ENCODE measurements at places on chromosomes 5 and 9.

- DNase-seq, result no peak
Observed at GRCh38 chr5:11483630-11484029, 420.6 kb downstream of the CTNND2 start.

GRCh38 chr5:67476531-67476930 lies 279.9 kb upstream of the CD180 start:
- DNase-seq, result no peak

DNA sequence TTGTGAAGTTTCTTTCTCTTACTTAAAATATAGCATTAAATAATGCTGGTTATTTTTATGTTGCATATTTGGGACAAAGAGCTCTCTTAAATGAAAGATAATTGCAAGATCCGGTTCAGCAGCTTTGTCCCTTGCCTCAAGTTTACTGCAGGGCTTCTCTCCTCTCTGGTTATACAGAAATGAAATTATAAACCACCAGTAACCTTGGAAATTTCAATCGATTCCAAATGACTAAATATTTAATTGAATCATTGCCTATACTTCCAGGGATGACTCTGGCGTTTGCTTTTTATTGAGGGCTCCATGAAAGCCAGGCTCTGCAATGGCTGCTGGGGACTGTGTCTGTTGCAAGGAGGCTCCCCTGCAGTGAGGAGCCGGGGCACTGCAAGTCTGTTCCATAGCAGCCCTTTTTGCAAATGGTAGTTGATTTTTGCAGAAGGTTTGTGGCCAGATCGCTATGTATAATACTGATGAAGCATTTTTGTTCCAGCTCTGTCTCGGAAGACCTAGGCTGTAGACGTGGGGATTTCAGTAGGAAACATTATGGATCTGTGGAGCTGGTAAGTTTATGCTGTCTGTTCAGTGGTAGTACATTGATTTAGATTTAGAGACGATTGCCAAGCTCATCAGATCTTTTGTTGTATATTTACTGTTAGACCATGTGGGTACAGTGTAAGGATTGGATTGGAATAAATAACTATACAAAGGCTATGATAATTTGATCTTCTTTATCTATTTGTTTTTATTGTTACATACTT lies at the start of gene GARNL3:
Gene GARNL3, plus strand, starts transcription at position 313 of the 758 bp plus-strand sequence. Its CDS starts 104 bp downstream, at position 417.
- no peak for DNase-seq

GRCh38 chr5:9388941-9389674 lies 156.8 kb downstream of the SEMA5A start:
- no peak for DNase-seq

DNA sequence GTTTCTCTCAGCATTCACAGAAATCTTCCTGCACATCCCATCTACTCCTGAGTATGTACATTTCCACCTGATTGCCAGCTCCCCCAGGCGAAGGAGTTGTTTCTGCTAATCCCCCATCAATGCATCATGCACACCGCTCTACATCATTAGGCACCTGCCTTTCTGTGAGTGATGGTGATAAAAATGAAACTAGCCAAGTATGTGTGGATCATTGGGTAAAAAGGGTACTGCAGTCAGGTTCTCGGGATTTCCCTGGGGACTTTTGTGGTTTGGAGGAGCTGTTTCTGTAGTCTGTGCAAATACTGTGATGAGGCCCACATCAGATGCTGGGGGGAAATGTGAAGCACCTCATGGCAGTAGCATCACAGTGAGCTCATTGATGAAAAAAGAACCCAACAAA lies 30.4 kb downstream of the CAMK4 start:
- DNase-seq, result no peak

DNA sequence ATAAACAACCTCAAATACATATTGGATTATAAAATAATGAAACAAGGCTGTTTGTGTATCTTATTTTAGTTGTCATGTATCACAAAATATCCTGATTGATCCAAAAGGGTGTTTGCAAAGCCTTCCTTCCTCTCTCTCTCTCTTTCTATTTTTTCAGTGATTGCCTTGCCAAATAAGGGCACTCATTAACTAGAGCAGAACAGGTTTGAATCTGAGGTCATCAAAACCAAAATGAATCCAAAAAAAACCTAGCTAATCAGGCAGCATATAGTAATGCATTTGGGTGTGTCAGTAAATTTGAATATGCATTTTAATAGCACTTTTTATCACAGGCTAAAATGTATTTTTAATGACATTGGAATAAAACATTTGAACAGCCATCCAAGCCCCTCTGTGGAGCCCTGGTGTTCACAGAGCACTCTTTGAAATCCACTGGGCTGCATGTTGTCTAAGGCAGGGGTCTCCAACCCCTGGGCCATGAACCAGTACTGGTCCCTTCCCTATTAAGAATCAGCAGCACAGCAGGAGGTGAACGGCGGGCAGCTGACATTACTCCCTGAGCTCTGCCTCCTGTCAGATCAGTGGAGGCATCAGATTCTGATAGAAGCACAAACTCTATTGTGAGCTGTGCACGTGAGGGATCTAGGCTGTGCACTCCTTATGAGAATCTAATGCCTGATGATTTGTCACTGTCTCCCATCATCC lies 171.8 kb upstream of the RAI14 start:
- DNase-seq, result no peak

DNA sequence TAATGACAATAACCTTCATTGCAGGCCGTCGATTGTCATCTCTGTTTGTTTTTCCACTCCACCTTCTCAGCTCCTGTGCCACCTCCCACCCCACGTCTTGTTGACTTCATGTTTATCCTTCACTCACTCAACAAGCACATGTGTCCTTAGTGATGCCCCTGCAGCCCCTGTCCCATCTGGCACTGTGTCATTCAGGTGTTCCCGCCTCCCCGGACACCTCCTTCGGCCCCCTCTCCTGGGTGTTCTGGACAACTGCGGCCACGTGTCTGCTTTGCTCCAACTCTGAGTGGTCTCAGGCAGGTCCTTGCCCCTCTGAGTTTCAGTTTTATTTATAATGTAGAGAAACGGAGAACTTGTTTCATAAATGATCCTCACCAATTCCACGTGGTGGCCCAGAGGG lies 91.0 kb upstream of the COL5A1 start:
- DNase-seq, result no peak

GRCh38 chr5:133824661-133825254 lies 143.7 kb downstream of the C5orf15 start:
- no peak for DNase-seq

- DNase-seq, result peak; percentile 36
Observed at GRCh38 chr9:129886226-129887174, 51.2 kb downstream of the USP20 start.

DNA sequence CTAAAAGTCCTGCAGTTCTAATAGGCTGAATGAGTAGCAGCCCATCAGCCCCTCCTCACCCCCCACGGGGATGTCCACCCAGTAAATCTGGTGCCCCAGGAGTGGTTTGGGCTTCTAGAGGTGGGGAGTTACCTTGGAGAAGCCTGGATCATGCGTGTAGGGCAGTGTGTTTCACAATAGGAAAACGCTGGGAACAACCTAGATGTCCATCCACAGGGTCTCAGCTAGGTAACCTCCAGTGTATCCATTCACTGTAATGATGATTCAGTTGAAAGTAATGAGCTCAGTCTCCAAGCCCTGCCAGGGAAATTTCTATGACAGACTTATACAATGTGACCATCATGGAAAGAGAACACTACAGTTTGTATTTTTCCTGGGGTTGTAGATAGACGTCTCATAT lies 51.8 kb downstream of the NDST1 start:
- no peak for DNase-seq

- no peak for DNase-seq
Observed at GRCh38 chr9:137266162-137266527, 11.0 kb downstream of the NELFB start.

GRCh38 chr9:116686693-116687073 lies 422 bp upstream of the TRIM32 start:
- DNase-seq, result no peak

GRCh38 chr9:16720386-16720785 lies 150.1 kb downstream of the BNC2 start:
- no peak for DNase-seq

- no peak for DNase-seq
Observed at GRCh38 chr5:181131514-181131913, 545 bp upstream of the OR2V1 start.

DNA sequence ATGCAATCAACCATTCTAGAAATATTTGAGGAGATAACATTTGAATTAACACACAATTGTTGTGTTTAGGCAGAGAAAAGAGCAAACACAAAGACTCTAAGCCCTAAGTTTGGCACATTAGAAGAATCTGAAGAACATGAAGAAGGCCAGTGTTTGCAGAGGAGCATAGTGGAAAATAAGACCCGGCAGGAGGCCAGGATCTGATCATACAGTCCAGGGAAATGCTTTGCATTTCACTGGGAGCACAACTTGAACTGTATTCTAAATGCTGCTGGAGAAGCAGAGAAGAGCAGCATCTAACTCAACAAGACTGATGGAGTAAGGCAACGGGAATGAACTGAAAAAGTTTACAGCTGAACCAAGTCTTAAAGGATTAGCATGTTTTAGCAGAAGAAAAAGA lies 463.4 kb downstream of the ZNF608 start:
- no peak for DNase-seq

DNA sequence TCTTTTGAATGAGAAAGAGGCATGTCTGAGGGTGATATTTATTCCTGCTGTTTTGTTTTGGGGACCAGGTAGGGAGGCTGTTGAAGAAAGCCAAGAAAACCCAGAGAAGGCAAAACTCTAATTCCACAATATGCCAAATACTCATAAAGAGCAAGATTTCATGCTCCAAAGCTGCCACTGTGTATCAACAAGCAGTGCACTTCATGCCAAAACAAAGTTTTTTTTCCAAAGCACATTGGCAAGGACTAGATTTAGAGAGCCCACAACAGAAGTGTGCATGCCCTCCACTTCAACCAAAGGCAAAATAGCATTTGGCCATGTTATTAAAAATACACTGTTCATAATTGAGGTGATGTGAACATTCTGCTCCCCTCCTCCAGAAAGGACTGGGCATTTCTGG lies 229.9 kb downstream of the EBF1 start:
- DNase-seq, result no peak

DNA sequence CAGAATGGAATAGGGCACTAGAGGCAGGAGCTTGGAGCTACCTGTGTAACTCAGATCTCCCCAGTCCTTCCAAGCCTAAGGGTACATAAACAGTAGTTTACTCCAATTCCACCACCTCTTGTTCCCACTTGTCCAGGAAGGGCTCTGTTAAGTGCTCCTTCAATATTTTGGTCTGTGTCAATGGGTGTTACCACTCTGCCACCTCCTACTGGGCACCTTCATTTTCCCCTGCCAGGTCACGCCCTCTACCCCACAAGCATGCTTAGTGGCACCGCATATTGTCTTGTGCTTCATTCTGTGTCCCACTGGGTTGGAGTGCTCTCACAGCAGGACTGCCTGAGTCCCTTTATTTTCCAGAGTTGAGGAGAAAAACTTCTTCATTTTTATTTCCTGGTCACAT lies 459.8 kb downstream of the ARHGEF28 start:
- DNase-seq, result no peak

- no peak for DNase-seq
Observed at GRCh38 chr5:115398719-115399118, 102.3 kb upstream of the CCDC112 start.

DNA sequence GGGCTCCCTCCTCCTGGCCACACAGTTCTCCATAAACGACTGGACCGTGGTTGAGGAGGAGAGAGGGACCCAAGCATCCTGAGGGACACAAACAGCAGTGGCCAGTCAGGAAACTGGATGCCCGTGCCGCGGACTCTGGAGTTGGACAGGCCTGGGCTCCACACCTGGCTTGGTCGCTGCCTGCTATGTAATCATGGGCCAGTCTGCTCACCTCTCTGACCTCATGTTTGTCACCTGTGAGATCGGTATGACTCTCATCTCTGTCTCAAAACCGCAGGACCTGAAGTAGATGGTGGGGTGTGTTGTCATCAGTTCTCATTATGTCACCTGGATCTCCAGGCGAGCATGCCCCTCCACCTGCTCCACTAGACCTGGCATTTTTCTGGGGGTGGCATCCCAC lies 14.5 kb downstream of the CXXC5 start:
- no peak for DNase-seq

DNA sequence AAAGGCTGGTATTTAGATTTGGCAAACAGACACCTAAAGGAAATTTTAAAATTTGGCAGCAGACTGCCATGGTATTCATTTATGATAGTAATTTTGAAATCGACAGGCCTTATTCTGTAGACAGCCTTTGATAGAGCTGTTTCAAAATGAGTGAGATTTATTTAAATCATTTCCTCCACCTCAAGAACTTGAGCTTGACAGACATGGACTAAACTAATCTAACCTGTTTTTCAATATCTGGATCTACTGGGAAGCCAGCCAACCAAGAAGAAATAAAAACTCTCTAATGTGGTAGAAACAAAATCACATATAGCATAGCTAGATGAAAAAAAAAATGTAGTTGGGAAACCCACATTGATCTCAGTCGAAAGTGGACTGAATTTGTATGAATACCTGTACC lies 56.9 kb upstream of the RASA1 start:
- DNase-seq, result no peak

DNA sequence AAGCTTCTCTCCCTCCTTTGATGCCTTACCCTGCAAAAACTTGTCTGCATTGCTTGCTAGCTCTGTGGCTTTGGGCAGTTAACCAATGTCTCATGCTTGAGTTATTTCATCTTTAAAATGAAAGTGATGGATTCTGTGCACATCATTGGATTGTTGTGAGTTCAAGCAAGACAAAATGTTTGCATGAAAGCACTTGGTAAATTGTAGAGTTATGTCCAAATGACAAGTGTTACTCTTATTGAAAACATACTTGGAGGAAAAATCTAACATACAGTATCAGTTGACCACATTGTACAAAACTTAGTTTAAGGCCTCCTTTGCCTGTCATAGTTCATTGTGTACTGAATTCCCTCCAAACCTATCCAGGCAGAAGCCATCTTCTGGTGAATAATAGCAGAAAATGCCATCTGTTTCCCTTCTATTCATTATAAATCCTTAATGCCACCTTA lies 30.0 kb downstream of the TGFBR1 start:
- DNase-seq, result no peak

- no peak for DNase-seq
Observed at GRCh38 chr9:137463931-137464290, 4.8 kb upstream of the NSMF start.

DNA sequence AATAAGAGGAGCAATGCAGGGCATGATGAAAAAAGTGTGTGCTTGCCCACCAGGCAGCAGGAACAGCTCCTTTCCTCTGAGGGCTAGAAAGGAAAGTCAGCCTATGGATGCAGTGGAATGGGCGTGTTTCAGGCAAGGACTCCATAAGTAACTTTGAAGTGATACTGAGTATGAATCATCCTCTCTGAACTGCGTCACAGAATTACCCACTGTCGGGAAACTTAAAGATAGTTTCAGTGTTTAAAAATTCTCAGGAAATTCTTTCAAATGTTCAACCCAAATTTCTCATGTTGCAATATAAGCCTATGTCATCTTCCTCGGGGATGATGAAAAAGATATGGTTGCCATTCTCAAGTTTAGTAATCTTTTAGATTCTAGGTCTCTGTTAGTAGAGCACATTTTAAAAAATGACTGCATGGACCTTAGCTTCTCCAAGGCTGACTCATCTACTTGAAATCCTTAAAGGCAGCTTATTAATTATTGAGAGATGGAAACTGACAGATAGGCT lies 27.7 kb downstream of the PTCD2 start:
- no peak for DNase-seq

GRCh38 chr9:14281136-14281795 lies 32.7 kb downstream of the NFIB start:
- DNase-seq, result no peak

- DNase-seq, result no peak
Observed at GRCh38 chr5:38639377-38640358, 83.2 kb upstream of the LIFR start.
